ENCODE measurements at places on chromosomes 16 and 17.

DNA sequence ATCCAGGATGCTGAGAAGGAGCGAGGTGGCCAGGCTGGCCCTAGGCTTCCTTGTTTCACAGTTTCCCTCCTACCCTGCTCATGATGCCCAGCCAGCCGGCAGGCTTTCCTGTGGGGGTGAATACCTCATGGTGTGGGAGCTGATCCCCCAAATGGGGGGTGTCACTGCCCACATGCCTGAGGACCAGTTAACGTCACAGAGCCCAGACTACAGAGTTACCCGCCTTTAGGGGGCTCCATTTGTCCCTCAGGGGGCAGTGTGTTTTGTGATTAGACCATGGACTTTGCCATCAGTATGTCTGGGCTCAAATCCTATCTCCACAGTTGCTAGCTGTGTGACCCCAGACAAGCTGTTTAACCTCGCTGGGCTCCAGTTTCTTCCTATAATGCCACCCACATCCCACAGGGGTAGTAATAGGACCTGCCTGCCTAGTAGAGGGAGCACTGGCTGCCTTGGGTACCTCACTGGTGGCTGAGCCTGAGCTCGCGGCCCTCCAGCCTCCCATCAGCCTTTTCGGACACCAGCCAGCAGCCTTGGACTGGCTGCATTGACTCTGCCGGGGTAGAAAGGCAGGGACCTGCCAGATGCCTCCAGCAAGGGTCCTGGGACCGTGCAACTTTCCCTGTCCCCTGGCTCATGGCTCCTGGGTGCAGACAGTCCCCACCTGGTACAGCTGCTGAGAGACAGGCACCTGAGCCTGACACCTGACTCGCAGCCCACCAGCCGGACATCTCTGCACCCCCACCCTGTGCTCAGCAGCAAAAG is 87.5 kb upstream of the GSE1 start:
- no peak for DNase-seq

DNA sequence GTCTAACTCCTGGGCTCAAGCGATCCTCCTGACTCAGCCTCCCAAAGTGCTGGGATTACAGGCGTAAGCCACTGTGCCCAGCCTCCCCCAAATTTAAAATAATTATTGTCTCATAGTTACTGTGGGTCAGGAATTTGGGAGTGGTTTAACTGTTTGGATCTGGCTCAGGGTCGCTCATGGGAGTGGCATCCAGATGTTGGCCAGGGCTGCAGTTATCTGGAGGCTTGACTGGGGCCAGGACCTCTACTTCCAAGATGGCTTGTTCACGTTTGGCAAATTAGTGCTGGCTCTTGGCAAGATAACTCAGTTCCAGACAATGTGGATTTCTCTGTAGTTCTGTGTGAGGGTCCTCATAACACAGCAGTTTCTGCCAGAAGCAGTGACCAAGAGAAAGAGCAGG is 8.0 kb downstream of the TEN1 start:
- no peak for DNase-seq

DNA sequence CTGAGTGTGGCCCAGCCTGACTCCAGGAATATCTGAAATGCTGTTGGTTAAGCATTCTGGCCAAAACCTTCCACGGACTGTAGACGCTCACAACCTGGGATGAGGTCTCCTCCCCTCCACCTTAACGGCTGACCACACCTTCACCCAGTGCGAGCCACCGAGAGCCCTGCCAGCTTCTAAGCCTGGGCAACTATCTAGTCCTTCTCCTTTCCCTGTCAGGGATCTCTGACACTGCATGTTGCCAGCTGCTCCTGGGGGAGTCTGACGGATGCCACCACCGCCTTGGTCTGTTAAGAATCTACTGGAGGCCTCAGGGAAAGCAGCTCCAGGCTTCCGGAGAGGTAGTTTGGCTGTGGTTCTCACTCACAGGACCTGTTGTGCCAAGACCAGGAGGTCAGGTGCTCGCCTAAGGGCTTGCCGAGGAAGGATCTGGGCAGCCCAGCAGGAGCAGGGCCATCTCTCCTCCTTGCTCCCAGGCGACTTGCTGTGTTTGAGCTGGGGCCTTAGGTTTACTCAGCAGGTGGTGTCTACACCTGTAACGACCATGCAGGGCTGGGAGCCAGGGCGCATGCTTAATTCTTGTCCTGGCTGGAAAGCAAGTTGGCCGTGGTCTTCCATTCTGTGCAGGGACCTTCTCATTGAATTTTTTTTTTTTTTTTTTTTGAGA is 111.8 kb downstream of the NTN1 start:
- no peak for DNase-seq

GRCh38 chr17:74147056-74147835 is 56.2 kb upstream of the RPL38 start:
- no peak for DNase-seq
